Sciatic nerve (tissue), 2 donors: ENCODE measurements at places on chromosomes 2 and 18.

DNA sequence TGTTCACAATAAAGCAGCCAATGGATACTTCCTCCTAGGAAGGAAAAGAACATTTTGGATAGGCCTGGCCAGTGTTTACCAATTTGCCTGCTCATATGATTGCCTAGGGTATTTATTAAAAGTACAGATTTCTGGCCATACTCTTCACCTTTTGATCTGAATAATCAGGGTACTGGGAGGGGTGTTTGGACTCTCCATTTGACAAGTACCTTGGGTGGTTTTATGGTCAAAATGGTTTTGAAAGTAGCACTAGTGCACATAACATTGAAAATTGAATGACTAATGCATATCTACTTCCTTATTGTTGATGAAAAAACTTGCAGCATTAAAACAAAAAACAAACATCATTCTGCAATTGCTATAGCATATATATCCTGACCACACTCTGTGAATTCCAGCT lies 333.3 kb upstream of the CDH2 start:
- DNase-seq: no peak

DNA sequence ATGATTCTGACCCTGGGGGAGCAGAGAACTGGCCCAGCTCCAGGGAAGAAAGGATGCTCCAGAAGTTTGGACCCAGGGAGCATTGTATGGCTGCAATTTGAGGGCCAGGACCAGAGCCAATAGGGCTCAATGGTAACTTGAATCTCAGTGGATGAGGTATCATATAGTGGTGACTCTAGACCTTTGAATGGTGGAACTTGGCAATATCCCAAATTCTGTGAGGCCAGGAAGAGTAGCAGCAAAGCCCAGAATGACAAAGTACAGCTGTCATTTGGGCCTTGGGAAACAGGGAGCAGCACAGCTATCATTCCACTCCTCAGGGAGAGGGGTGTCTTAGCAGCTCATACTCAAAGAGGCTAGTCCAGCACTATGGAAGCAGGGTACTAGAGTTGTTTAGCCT lies 332.9 kb upstream of the RBMS1 start:
- no peak for DNase-seq

GRCh38 chr2:204625135-204625534 lies 79.9 kb downstream of the PARD3B start:
- DNase-seq: no peak

DNA sequence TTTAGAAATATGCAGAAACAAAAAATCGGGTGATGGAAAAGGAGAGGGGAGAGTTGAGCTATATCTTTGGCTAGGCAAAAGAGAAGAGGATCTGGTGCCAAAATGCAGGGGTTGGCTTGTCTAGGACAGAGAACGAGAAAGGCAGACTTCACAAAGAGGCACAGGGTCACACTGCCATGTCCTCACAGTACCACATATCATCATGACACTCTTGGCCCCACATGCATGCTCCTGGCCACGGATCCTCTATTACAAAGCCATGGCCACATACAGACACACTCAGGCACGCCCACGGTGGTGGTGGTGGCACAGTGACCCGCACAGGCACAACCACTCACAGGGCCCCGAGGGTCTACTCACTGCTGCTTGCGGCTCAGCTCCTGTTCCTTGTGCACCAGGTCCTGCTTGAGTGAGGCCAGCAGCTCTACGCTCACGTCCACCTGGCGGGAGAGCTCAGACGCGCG lies 15.9 kb downstream of the FBXO41 start:
- DNase-seq: no peak

DNA sequence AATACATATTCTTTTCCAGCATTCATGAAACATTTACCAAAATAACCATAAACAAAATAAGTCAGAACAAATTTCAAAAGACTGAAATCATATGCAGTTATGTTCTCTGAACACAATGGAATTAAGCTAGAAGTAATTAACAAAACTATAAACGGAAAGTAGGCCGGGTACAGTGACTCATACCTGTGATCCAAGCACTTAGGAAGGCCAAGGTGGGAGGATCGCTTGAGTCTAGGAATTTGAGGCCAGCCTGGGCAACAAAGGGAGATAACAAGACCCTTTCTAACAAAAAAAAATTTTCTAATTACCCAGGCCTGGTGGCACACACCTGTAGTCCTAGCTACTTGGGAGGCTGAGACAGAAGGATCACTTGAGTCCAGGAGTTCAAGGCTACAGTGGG lies 14.9 kb downstream of the ATAD2B start:
- no peak for DNase-seq

- DNase-seq: no peak
These were observed 9.0 kb downstream of the STK25 start for GRCh38 chr2:241499146-241499965.

DNA sequence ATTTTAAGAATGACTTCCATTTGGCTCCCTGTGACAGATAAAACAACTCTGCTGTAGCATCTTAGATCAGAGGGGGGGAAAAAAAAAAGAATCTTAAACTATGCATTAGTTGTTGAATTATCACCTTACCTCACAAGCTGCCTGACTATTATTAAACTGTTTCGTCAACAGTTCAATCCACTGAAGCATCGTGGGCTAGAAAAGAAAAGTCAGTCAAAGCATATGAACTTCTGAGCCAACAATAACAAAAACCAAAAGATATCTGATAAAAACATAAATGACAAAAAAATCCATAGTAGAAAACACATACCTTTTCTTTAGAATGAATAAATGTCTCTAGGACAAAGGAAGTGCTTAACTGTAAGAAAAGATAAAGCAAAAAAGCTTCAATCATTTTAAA lies 73.7 kb downstream of the C2orf74 start:
- no peak for DNase-seq
